Diencephalon (tissue), 1 donor: ENCODE measurements at places on chromosomes 5 and 9. TPM values are rescaled to one million over a fixed set of nuclear protein-coding genes. Genes with fewer than 3 reads are reported as not detected.

The LVRN gene
- total RNA-seq, result 1.8 TPM

The BRINP1 gene
- total RNA-seq, result 93.0 TPM

The ATG12 gene
- total RNA-seq, result 72.7 TPM

The MRPS30 gene
- 156 TPM for total RNA-seq

The MYMK gene
- not detected for total RNA-seq

The FABP6 gene
- total RNA-seq, result 14.8 TPM

The ZNF300 gene
- 48.4 TPM for total RNA-seq

The IFNA2 gene
- not detected for total RNA-seq
